ENCODE measurements at places on chromosomes 2 and 18.
A peak's percentile ranks its signal among the peaks of the same experiment; 100 is the strongest.

DNA sequence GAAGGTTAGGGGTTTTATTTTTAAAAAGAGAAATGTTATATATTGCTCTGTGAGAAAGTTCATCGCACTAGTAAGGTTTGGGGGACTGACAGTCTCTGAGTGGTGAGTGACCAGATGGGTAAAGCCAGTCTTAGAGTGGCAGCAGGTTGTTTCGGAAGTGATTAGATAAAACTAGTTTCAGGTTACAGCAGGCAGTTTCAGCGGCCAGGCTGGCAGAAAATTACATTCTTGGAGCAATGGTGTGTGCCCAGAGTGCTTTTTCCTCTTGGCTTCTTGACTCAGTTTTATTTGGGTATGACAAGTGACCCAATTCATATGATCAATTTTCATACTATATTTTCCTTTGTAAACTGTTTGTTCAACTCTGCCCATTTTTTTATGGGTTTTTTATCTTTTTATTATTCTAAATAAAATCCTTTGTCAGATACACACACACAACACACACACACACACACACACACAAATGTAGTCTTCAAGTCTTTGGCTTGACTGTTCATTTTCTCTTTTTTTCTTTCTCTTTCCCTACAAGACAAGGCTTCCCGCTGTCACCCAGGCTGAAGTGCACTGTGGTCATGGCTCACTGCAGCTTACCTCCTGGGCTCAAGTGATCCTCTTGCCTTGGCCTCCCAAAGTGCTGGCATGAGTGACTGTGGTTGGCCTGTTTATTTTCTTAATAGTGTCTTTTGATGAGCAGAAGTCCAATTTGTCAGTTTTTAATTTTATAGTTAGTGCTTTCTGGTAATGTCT, 30.9 kb downstream of the RALBP1 start:
- peak; percentile 66 for DNase-seq

GRCh38 chr2:226220511-226220910, 579.1 kb downstream of the IRS1 start:
- DNase-seq = no peak

GRCh38 chr2:161159456-161160225, 587 bp upstream of the TANK start:
- no peak for DNase-seq

DNA sequence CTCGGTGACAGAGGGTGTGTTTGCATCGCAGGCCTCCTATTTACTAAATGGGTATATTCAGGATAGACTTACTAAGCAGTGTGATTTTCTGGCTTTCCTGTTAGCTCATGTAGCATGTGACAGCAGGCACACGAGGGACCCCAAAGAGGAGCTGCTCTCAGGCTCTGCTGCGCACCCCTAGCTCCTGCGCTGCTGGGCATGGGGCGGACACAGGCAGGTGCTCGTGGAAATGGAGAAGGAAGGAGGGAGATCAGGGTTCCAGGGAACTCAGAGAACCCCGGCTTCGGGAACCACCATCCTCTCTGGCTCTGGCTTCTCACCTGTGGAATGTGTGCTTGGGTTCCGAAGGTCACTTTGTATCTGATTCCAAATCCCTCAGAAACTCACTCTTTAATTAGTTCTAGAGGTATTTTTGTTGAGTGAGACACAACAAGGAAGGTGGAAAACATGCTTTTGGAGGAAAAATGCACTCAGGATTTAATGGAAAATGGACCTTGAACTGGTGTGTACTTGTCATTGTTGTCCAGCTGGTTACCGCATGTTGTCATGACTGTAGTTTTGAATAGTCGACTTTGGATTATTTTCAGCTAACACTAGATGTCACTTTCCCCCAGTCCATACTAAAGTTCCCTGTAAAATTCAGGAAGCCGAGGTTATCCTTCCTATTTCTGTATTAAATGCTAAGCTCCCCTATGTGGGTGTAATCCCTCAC, 3.5 kb downstream of the SNTG2 start:
- peak; percentile 55 for DNase-seq

- no peak for DNase-seq
Observed at GRCh38 chr18:35616664-35617423, 35.3 kb downstream of the GALNT1 start.

- no peak for DNase-seq
Observed at GRCh38 chr18:13909141-13909940, 6.0 kb downstream of the MC2R start.

All from NCI-H524 (cell line).